ENCODE measurements at places on chromosomes 5 and 9.

GRCh38 chr5:27788184-27788583 is 749.8 kb upstream of the CDH9 start:
- DNase-seq: no peak

DNA sequence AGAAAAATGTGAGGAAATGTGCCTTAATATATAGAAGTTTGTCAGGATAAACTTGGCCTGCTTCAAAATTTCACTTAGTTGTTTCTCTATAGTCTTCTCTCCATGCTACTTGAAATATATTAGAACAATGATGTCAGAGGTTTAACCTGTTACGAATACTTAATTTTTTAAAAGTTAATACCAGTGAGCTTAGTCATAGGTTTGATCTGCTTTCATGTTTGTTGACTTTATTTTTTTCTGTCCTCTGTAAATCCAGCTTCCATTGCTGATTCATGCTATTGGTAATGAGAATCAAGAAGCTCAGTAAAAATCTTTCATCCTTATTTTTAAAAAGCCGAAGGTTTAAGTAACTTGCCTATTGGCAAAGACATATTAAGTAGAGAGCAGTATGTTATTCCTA is 27.9 kb downstream of the BDP1 start:
- DNase-seq: no peak

GRCh38 chr9:30065888-30066287 is 2318.6 kb upstream of the ACO1 start:
- DNase-seq: no peak

GRCh38 chr5:174423558-174423957 is 300.8 kb upstream of the MSX2 start:
- DNase-seq: no peak

GRCh38 chr5:133240425-133241091 is 188.7 kb downstream of the HSPA4 start:
- no peak for DNase-seq

GRCh38 chr5:173672166-173672565 is 55.7 kb upstream of the BOD1 start:
- DNase-seq: no peak

GRCh38 chr5:79886925-79887655 is 104.0 kb downstream of the MTX3 start:
- no peak for DNase-seq

DNA sequence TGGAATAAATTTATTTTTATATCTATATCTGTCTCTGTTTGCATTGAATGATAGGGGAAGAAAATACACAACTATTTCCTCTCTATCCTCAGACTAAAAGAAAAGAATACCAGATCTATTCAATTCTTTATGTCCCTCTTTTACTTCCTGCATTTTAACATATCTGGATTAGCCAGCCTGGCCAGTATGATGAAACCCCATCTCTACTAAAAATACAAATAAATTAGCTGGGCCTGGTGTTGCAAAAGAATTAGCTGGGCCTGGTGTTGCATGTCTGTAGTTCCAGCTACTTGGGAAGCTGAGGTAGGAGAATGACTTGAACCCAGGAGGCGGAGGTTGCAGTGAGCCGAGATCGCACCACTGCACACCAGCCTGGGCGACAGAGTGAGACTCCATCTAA is 182.0 kb downstream of the LURAP1L start:
- DNase-seq: no peak
